ENCODE measurements at places on chromosomes 12 and 14.
A peak's percentile ranks its signal among the peaks of the same experiment; 100 is the strongest.

DNA sequence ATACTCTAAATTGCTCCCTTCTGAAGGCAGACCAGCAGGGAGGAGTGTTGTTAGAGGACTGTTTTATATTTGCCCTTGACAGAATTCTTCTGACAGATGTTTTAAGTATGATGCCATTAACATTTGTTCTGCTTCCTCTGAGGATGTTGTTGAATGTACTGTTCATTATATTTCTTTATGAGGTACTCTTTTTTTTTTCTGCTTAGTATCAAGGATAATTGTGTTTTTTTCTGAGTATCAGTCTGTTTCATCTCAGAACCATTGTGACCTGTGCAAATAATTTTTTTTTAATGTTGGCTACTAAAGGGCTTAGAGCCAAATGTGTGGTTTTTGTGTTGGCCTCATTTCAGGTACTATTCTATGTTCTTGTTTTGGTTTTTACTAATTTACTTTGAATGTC, 10.6 kb downstream of the METAP2 start:
- no peak for DNase-seq

- DNase-seq = peak; percentile 9
Measured at GRCh38 chr14:70186900-70187451, 1.8 kb downstream of the SLC8A3 start.

GRCh38 chr14:92938235-92938875, 15.4 kb downstream of the CHGA start:
- no peak for DNase-seq

DNA sequence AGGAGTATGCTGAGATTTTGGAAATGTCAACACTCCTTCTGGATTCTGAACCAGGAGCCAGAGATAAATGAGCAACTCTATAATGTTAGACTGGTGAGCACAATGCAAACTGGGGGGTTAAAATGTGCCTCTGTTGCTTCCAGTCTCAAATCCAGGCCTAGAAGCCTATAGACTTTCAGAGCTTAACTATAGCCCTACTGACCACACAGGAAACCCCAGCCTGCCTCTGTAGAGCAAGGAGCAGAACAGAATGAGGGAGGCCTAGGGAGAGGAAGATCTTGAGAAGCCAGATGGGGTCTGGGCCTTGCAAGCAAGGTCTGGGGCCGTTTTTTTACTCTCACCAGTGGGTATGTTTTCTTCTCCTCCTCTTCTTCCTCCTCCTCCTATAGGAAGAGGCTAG, 225.4 kb upstream of the KITLG start:
- DNase-seq = no peak

GRCh38 chr14:102461490-102462338, 47.9 kb downstream of the ANKRD9 start:
- no peak for DNase-seq

GRCh38 chr12:65808580-65808979, 15.7 kb upstream of the HMGA2 start:
- DNase-seq = no peak

GRCh38 chr12:113072136-113072535, 15.6 kb downstream of the DTX1 start:
- no peak for DNase-seq

- DNase-seq = no peak
Measured at GRCh38 chr12:44227616-44228015, 391.7 kb downstream of the TMEM117 start.

DNA sequence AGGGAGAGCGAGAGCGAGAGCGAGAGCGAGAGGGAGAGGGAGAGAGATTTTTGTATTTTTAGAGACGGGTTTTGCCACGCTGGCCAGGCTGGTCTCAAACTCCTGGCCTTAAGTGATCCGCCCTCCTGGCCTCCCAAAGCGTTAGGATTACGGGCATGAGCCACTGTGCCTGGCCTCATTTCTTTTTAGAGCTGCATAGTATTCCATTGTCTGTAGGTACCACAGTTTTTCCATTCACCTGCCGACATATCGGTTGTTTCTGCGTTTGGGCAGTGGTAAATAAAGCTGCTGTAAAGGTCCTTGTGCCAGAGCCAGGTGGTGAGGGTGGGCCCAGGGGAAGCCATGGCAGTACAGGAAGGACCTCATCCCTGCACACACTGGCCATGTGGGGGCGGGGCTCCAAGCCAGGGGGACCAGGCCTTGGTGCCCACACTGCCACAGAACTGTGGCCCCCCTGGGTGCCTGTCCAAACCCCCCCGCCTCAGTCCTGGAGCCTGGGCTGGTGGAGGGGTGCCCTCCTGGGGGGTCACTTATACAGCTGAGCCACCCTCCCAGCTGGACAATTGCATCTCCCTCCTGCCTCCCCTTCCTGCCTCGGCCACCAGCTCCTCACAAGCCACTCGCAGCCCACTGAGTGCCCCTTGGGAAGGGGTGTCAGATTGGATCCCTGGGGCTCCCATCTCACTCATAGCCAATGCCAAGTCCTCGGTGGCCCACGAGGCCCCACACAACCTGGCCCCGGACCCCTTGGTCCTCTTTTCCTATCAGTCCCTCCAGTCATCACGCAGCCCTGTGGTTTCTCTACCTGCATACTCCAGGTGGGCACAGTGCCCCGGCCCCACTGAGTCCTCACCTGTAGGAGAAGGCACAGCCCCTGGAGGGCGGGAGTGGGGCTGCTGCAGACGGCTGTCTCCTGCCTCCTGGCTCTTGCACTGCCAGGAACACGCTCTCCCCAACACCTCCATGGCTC, 1.7 kb upstream of the PUS1 start:
- no peak for DNase-seq

DNA sequence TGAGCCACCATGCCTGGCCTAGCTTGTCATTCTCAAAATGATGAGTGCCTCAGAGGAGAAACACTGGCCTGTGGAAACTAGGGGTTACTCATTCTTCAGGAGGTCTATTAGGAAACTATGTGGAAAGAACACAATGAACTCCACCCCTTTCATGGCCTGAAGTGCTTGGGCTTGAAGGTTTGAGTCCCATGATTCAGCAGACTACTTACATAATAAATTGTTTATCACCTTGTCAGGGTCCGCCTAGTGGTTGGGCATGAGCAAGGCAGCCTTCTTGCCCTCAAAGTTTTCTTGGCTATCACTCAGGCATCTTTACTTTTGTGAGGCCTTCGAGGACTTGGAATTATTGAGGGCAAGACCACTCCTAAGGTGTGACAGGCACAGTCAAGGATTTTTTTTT, 251.2 kb downstream of the ACSS3 start:
- no peak for DNase-seq

GRCh38 chr12:25811656-25812126, 146.8 kb upstream of the RASSF8 start:
- DNase-seq = no peak

DNA sequence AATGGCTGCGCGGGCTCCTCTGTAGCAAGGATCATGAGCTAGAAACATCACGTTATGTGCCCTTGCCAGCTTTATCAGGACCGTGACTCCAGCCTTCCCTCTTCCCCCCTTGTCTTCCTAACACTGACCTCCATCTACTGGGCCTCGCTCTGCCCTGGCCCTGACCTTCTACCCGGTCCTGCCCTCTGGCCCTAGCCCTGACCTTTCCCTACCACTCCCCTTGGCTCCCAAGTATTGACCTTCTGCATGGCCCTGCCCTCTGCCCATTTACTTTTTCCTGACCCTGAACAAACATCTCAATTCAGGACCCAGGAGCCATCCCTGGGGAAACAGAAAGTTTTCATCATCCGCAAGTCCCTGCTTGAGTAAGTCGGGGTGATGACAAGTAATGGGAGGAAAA, 2.0 kb downstream of the SOAT2 start:
- DNase-seq = no peak

DNA sequence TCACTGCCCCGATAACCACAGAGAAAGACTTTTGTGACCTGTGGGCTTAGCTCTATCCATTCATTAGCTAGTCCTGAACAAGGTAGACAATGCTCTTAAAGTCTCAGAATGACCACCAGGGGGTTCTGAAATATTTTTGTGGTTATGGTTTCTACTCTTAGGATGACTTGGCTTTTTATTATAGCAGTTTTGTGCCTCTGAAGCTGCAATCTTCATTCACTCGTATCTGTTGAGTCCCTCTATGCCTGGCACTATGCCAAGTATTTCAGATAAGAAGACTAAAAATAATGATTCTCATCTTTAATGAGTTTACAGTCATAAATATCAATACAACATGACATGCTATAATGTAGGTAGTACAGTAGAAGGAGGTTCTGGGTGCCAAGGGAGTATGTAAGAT, 130.8 kb upstream of the TRHDE start:
- DNase-seq = no peak
